ENCODE measurements at places on chromosomes 3 and 15.

- DNase-seq: no peak
These were observed 159.1 kb upstream of the NANOGP8 start for GRCh38 chr15:35244227-35244626.

GRCh38 chr15:23022156-23022555, 17.2 kb downstream of the TUBGCP5 start:
- DNase-seq: no peak

DNA sequence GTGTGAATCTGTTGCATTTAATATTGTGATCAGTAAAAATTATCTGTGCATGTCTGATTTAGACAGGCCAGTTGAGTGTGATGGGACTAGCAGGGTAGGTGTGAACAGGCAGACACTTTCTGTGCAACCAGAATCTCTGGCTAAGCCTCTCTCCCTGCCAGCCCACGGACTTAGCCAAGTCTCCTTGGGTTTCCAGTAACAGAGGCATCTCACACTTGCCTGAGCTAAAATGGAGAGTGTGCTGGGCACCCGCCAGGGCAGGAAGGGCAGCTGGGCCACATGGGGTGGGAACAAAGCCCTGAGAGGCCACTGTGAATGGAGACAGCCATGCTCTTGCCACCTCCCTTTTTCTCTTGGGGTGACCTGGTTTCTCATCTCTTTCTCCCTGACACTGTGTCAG, 12.5 kb upstream of the RPS27L start:
- no peak for DNase-seq

- DNase-seq: no peak
These were observed 28.0 kb upstream of the ATG7 start for GRCh38 chr3:11244121-11244677.

GRCh38 chr15:34038023-34038870, 757 bp downstream of the AVEN start:
- DNase-seq: peak; percentile 95

- DNase-seq: peak; percentile 14
These were observed 28.1 kb downstream of the NKIRAS1 start for GRCh38 chr3:23888617-23889228.

DNA sequence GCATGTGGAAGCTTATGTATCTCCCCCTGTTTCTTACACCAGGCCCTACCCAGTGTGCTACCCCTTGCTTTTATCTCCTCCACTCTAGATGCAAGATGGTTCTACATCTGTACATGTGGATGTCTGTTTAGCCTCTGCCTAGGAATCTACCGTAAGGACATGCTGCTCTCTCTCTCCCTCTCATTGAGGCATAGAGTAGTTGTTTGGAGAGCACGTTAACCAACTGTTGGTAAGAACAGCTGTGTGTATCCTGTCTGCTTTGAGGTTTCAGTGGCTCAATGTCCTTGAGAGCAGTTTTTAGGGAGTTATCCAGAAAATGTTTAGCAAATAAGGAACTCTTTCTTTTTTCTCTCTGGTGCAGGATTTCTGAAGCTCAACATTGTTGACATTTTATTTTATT, 152.8 kb downstream of the DNAJB8 start:
- DNase-seq: no peak

- no peak for DNase-seq
These were observed 215.9 kb downstream of the GBE1 start for GRCh38 chr3:81545572-81545971.

DNA sequence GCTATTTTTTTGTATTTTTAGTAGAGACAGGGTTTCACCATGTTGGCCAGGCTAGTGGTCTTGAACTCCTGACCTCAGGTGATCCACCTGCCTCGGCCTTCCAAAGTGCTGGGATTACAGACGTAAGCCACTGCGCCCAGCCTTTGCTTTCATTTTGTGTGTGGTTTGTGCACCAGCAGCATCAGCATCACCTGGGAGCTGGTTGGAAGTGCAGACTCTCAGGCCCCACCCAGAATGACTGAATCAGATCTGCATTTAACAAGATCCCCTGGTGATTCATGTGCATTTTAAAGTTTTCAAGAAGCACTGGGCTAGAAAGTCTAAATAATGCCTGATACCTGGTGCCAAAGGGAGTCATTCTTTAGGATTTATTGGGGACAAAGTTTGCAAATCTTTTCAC, 73.4 kb upstream of the BNIP2 start:
- no peak for DNase-seq

- no peak for DNase-seq
These were observed 976 bp upstream of the ABTB1 start for GRCh38 chr3:127671523-127672428.

DNA sequence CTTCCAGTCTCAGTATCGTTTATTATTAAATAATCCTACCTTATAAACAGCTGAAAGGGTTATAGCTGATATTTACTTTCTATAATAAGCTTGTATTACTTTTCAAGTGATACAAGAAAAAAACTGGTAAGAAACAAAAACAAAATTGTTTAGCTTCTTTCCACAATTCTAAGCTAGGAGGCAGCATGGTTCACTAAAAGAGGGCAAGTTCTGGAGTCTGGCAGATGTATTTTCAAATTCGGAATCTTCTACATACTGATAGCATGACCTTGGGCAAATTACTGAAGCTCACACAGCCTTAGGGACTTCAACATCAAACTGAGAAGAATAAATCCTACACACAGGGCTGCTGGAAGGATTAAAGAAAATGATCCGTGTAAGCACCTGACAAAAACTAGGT, 15.4 kb downstream of the C15orf62 start:
- no peak for DNase-seq

DNA sequence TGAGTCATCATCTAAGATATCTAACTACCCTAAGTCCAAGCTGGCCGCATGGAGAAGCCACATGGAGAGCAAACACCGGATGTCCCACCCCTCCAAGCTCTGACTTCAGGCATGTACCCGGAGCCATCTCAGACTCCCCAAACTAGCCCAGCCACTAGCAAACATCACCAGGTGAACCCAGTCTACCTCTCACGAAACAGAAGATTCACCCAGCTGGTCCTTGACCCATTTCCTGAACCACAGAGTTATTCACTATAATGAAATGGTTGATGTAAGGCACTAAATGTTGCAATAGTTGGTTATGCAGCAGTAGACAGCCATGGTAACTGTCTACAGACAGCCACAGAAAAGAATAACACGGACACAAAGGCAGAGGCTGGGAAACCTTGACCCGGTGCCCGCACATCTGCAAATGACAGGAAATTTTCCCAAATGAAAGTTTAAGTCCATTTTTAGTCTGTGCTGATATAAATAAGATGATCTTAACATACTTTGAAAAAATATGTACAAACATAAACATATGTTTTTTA, 265.5 kb upstream of the ATP10A start:
- no peak for DNase-seq

DNA sequence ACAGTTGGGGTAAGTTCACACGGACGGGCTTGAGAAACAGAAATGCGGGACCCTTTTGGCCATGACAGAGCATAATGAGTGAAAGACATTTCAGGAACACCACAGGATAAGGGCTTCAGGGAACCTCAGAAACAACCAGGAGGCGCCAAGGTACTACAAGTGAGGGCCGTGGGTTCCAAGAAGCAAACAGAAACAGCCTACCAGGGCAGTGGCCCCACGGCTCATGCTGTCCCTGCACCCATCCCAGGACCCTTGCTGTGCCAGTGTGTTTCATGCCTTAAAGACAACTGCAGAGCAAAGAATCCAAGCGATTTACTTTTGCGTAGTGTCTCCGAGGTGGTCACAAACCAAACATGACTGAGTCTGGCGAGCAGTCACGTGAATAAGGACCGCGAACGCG, 54.0 kb downstream of the RUBCN start:
- no peak for DNase-seq

DNA sequence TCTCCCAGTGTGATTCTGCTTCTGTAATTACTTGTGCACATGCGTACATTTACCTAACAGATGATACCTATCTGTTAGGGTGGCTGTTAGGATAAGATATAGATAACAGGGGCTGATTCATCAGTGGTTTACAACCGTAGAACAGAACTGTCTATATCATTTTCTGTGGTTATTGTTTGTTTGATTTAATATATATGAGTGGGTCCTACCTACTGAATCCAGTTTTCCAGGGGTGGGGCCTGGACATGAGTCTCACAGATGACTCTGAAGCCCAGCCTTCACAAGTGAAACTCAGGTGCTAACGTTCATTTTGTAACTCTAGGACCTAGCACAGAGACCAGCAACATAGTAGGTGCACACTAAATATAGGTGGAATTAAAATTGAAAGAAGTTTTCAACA, 10.4 kb upstream of the ACAP2 start:
- DNase-seq: no peak

DNA sequence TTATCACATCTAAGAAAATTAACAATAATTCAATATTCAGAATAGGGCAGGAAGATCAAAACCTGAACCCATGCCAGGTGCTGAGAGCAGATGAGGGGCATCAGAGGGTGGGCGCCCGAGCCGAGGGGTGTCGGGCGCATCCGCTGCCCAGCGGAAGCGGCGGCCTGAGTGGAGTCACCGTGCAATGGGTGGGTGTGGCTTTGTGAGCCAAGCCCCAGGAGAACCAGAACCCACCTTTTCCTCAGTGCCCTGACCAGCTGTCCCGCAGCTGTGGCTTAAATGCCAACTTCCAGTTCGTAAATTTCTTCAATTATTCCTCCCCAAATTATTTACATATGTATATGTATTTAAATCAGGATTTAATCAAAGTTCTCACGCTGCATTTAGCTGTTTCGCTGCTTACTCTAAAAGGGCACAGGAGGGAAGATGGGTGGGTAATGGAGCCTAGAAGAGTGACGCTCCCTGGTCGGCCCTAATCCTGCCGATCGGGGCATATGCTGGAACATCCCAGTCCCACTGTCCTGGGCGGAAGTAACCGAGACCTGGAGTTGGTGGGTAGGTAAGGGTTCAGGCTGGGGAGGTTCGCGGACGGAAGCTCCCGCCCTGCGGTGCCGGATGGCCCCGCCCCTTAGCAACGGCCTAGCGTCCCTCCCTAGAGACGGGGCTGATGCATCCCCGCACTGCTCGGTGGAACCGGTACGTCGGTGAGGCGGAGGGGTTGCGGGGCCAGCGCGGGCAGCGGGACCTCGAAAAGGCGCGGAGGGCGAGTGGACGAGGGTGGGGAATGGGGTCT, 1.3 kb downstream of the DNAH1 start:
- DNase-seq: no peak

GRCh38 chr15:70032509-70032908, 65.2 kb downstream of the TLE3 start:
- DNase-seq: no peak

DNA sequence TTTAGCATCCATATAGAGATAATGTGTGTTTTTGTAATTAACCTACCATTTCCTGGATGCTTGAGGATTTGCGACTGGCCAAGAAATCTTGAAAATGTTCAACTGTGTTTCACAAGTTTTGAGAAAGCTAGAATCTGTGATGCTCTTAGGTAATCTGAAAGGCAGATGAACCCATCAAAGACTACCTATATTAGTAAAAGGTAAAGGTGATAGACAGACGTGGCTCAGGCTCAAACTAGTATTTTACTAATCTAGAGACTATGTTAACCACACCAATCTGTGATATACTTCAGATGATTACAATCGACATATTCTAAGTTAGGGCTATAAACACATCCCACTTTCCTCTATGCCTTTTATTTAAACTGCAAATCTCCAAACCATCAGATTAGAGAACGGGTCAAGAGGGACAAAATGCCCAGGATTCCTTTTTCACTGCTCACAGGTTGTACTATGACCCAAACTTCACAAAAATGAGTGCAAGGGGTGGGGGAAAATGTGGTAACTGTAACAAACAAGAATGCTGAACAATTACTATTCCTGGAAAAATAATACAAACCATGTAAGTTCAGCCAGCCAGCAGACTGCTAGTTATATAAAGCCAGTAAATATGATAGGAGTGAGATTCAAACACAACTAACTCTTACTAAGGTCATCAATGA, 295.1 kb downstream of the FOXP1 start:
- no peak for DNase-seq

DNA sequence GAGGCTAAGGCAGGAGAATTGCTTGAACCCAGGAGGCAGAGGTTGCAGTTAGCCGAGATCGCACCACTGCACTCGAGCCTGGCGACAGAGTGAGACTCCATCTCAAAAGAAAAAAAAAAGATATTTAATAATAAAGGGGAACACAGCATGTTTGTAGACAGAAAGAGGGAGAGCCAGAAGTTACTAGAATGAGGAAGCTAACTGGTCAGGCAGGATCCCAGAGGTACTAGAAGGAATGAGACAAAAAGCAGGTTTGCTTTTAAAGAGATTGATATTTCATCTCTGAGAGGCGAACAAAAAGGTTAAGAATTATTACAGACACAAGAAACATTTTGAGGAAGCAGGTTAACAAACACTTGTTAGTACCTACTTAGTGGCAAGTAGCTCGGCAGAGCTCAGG, 9.2 kb downstream of the CD200R1 start:
- DNase-seq: no peak

GRCh38 chr15:98177966-98178592, 217.6 kb downstream of the ARRDC4 start:
- peak; percentile 97 for DNase-seq

GRCh38 chr15:27353856-27354255, 382.9 kb downstream of the GABRG3 start:
- DNase-seq: no peak

DNA sequence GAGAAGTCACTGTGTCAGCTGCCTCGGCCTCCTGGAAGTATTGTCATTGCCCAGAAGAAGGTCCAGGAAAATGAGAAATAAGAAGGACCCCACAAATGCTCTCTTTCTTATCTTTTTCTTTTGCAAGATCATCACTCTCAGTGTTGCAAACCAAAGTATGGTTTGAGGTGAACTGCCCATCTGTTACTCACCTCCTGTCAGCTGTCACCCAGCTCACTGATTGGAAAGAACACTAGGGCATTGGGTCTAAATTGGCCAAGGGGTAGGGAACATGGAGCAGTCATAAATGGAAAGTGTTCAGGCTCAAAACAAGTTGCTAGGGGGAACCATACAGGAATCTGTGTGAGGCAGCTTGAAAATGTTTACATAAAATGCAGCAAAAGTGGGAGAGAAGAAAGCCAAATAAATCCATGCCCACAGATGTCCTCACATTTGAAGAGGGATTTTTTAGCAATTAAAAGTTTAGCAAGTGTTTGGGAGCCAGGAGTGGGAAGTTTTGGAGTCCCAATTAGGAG, 431.2 kb upstream of the THBS1 start:
- no peak for DNase-seq

DNA sequence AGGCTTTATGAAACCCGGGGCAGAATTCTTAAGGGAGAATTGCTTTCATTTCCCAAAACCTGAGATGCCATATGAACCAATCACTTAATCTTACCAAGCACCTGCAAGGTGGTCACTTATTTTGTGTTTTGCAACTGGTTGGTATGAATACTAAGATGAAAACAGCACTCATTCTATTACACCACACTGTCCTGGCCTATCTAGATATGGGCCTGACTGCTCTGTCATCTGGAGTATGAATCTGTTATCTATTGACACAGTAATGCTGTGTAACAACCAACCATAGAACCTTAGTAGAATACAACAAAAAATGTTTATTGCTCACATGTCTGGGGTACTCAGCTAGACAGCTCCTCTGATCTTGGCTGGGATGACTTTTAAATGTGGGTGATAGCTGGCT, 74.8 kb downstream of the TMEM266 start:
- no peak for DNase-seq
